Stimulated activated CD8-positive, alpha-beta memory T cell treated with anti-CD3 and anti-CD28 coated beads, Interleukin-4, amount 100 ng/mL, for 4 hours (primary cell): ENCODE measurements at places on chromosomes 3 and 15.

DNA sequence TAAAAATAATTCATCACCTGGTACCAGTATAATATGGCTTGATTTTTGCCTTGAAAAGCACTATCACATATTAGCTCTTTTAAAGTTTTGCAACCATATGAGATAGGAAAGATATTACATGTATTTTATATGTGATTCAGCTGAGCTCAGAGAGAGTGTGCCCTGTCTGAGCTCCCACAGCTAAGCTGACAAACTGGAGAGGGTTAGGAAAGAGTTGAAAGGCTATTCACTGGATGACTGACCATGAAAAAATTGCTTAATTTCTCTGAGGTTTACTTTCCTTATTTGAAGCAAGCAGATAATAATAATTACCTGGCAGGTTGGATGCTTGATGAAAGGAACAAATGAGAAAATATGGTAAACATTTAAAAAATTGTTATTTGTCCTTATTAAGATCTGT, 97.4 kb upstream of the CCDC80 start:
- DNase-seq, result no peak

DNA sequence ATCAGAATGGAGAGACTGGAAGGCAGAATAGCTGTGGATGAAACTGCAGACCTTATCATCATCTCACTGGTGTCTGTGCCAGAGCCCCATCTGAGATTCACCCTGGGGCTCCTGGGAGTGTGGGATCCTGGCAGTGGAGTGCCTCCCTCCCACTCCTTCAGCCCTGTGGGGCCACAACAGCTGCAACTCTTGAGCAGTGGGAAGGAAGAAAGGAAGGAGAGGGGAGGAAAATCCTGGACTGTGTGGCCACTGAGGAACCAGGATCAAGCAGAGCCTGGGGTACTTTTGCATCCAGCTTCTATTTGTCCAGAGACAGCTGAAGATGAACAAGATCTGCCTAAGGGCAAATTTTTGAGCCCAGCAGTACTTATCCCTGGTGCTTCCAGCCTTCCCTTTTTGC, 13.1 kb upstream of the ALDH1A2 start:
- no peak for DNase-seq

- DNase-seq, result no peak
Observed at GRCh38 chr3:13019243-13020095, 53.8 kb downstream of the IQSEC1 start.

DNA sequence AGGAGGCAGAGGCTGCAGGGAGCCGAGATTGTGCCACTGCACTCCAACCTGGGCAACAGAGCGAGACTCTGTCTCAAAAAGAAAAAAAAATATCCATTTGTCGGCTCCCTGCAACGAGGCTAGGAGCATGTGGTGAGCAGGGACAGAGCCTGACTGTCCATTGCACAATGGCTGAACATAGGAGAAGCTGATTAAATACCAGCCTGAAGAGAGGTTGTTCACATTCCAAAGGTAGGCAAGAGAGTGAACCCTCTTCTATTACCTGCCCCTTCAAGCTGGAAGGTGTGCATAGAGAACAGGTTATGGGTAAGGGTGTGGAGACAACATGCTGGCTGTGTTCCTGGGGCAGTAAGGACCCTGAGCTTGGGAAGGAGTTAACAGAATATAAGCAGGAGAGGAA, 78.7 kb downstream of the DAPK2 start:
- DNase-seq, result no peak

GRCh38 chr3:172853921-172854666, 103.6 kb downstream of the ECT2 start:
- no peak for DNase-seq

- DNase-seq, result no peak
Observed at GRCh38 chr3:100047455-100048141, 66.7 kb downstream of the FILIP1L start.

- no peak for DNase-seq
Observed at GRCh38 chr3:178393824-178394223, 142.4 kb upstream of the KCNMB2 start.
